ENCODE measurements at places on chromosomes 13 and 19.

DNA sequence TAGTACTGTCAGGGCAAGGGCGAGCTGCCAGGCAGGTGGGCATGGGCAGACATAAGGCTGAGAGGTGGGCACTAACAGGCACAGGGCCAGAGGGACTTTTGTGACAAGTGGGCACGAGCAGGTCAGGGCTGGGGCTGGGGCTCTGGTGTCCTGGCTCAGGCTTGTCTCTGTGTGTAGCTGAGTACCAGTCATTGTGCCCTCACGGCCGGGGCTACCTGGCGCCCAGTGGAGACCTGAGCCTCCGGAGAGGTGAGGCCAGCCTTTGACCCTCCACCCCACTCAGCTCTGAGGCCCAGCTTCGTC lies 21.6 kb downstream of the LTBP4 start:
- DNase-seq, result no peak

- no peak for DNase-seq
These were observed 2.4 kb upstream of the POU2F2 start for GRCh38 chr19:42134535-42135070.

GRCh38 chr19:8445488-8446001 lies 770 bp downstream of the HNRNPM start:
- peak; percentile 85 for DNase-seq

GRCh38 chr13:29543230-29544215 lies 52.0 kb downstream of the SLC7A1 start:
- DNase-seq, result no peak

DNA sequence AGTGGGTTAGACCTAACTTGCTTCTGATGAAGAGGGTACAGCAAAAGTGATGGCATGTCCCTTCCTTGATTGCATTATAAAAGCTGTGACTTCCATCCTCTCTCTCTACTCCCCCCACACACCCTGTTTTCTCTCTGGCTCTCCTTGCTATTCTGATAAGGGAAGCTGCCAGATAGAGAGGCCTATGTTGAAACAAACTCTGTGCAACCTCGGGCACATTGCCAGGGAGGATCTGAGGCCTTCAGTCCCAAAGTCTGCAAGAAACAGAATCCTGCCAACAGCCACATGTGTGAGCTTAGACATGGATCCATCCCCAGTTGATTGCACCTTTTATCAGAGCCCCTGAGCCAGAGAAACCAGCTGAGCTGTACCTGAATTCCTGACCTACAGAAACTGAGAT lies 44.8 kb upstream of the ARGLU1 start:
- peak; percentile 73 for DNase-seq

GRCh38 chr13:36919833-36920615 lies at the start of gene SMAD9:
Gene SMAD9 (minus strand): TSS chr13:36920238. CDS start chr13:36879689, 40,549 bp downstream.
- DNase-seq, result peak; percentile 82

DNA sequence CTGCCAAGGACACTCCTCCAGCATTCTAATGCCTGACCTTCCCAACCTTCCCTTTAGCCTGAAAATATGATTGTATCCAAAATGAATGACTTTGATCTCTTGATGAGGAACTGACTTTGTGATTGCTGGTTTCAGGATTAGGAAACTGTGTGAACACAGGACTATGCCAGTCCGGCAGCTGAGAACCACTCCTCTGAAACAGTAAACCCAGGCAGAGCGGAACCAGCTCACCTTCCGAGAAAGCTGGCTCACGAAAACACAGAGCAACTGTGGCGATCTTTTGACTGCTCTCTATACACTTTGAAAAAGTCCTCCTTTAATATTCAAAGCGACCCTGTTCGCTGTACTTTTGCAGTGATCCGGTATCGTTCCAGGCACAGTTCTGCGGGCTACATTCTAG lies 258.8 kb upstream of the IRS2 start:
- DNase-seq, result no peak

GRCh38 chr13:39297664-39298171 lies 259.5 kb downstream of the NHLRC3 start:
- no peak for DNase-seq

GRCh38 chr19:38323291-38323690 lies 3.6 kb downstream of the KCNK6 start:
- no peak for DNase-seq

GRCh38 chr19:43464134-43464775 lies 1.2 kb downstream of the LYPD3 start:
- DNase-seq, result peak; percentile 74

GRCh38 chr19:3471954-3472655 lies 8.2 kb downstream of the SMIM24 start:
- DNase-seq, result peak; percentile 42

GRCh38 chr13:85282876-85283275 lies 516.3 kb downstream of the SLITRK6 start:
- no peak for DNase-seq

DNA sequence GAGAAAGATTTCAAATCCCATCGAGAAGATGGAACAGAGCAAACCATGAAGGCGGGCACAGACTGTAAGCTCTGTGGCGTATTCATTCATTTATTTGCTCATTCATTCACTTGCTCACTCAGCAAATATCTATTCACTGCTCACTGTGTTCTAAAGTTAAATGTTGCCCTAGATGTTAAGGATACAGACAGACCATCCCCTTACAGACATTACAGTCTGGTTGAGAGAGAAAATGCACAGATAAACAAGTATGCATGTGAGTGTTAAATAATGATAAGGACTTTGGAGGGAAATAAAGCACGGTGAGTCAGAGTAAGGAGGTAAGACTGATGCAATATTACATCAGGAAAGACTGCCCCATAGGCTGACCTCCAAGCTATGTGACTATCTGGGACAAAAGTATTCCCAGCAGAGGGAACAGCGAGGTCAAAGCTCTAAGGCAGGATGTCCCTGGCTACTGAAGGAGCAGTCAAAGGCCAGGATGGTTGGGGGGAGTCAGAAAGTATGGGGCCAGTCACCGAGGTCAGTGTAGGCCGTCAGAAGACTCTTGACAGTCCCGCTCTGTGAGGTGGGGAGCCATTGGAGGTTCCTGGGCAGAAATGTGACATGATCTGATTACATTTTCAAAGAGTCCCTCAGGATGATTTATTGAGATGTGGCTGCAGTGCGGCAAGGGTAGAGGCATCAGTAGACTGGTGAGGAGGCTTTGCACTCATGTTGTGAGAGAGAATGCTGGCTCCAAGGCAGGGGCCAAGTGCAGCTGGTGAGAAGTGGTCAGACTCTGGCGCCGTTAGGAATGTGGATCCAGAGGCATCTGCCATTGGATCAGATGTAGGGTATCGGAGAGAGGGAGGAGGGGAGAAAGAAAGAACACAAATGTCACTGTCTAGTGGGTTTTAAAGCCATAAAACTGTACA lies 37.9 kb downstream of the MBNL2 start:
- no peak for DNase-seq

DNA sequence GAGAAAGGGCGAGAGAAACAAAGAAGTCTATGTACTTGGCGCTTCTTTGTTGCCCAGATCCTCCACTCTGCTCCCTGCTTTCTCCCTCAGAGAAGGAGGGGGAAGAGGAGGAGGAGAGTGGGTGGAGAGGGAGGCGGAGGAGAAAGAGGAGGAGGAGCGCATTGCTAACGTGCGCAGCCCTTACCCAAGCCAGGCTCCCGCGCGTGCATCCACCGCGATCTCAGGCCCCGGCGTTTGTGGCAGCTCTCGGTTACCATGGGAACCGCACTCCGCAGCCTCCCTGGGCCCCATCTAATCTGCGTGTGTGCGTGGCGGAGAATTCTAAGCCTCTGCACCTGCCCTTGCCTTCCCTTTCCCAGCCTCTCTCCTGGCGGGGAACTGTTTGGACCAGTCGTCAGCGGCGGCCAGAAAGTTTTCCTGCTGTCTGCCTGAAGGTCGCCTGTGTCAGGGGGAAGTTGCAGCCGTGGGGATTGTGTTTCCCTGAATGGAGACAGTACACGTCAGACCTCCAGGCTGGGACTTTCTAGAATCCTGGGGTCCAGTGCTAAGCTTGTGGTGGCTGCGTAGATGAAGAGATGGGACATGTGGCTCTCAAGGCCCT lies at the start of gene ERICH6B:
Gene ERICH6B, minus strand, starts transcription at position 239 of the 601 bp plus-strand sequence. CDS start 18,734 bp downstream, outside the sequence.
- no peak for DNase-seq

DNA sequence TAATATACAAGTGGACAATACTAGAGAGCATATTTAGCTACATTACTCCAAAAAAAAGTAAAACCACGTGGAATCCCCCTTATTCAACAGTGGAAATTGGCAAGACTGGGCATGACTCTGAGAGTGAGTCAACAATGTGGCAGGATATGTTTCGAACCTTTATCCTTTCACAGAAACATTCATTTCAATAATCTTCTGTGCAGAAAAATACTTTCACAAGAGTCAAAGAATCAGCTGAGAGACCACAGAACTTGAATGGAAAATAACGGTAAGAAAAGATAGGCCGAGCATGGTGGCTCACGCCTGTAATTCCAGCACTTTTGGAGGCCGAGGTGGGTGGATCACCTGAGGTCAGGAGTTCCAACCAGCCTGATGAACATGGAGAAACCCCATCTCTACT lies 25.1 kb upstream of the CD70 start:
- no peak for DNase-seq

DNA sequence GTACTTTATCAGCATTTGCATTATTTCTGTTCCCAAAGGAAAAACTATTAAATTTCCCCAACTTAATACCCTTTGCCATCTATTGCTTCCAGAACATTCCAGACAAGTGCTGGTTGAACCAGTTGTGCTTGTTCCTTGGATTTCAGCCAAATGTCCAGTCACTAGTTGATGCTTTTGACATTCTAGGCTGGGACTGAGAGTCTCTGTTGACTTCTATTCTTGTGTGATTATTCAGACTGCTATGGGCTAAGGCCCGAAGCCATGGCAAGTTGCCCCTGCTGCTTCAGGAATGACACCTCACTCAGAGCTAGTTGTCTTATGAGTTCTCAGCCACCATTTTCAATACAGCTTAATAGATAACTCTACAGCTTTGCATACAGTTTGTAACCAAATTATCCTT lies 458.1 kb upstream of the ARGLU1 start:
- DNase-seq, result peak; percentile 83

GRCh38 chr13:45296259-45296658 lies 44.7 kb downstream of the TPT1 start:
- DNase-seq, result no peak

DNA sequence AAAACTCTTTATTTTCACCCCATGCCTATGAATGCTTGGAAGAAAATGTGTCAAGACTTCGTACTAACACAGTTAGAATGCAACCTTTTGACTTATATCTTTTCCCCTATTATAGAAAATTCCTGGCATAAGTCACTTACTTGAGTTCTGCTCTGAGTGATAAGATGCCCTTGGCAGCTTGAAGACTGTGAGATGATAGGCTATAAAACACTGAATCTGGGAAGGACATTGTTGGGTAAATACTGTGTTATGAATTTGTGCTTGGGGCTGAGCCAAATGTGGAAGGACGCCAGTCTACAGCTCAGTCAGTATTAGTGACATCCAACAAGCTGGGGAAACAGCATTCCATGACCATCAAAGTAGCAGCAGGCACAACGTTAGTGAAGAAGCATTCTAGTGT lies 368.0 kb upstream of the SGCG start:
- DNase-seq, result peak; percentile 51

DNA sequence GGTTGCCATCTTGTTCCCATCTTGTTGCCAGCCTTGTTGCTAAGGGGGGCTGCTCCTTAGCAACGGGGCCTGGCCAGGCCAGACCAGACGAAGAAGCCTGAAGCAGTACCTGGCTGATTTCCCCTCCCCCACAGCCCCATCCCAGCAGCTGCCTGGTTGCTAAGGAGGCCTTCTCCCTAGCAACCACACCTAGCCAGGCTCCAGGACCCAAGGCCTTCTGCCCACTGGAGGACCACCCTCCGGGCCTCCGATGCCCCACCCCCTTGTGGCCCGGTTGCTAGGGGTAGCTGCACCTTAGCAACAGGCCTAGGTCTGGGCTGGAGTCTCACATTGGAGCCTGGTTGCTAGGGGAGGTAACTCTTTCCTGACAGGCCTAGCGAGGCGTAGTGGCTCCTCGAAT lies 3.9 kb downstream of the PRRG2 start:
- no peak for DNase-seq

- no peak for DNase-seq
These were observed 107.2 kb downstream of the STARD13 start for GRCh38 chr13:33178209-33178840.

DNA sequence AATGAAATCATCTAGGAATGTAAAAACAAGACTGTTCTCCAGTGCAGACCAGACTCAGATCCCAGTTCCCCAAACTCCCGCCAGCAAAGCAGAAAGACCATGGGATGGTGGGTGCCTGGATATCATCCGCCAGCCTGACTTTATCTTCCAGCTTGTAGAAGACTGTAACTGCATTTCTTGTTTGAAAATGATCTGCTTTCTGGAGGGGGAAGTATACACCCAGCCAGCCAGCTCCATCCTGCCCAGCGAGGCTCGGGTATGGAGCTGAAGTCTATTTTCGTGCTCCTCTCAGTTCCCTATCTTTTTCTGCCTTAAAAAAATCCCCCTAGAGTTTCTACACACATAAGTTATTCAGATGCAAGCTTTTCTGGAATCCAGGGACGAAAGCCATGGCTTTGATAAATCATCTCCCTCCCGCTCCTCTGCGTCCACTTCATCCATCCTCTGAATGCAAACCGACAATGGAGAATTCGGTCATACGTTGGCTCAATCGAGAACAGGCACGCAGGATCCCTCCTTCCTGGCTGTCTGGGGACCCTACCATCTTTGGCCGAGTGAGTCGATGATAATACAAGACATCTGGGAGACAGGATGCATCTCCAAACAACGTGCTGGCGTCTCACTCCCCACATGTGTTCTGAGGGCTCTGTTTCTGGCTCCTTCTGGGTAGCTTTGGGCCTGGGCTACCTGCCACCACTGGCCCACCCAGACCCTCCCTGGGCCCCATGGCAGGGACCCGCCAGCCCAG lies 31.2 kb downstream of the CEBPG start:
- DNase-seq, result peak; percentile 83

DNA sequence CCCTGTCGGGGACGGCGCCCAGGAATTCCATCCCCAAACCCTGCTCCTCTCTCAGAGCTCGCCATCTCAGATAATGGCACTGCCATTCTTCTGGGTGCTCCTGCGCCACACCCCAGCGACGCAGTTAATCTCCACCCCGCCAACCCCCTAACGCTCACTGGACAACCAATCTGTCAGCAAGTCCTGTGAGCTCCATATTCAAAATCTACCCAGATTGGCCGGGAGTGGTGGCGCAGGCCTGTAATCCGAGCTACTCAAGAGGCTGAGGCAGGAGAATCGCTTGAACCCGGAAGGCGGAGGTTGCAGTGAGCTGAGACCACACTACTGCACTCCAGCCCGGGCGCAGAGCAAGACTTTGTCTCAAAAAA lies 18.6 kb downstream of the FCGBP start:
- DNase-seq, result peak; percentile 13
